SHP77 (cell line): ENCODE measurements at places on chromosomes 11 and 22.
A peak's percentile ranks its signal among the peaks of the same experiment; 100 is the strongest.

DNA sequence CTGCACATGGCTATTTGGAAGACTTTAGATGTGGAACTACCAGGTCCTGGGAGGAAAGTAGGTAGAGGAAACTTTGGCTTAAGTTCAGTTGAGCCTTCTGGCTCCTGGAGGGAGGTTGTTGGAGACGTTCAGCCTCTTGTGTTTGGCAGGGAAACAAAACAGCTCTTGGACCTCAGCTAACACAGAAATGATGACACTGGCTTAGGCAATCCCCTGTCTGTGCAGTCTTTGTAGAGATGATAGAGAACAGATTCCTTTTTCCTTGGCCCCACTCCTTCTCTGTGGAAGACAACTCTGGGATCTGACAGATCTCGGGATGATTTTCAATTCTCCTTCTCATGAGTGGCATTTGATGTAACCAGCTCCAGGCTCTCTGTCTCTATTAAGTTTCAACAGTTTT, 428.5 kb downstream of the TMEM135 start:
- DNase-seq = no peak

DNA sequence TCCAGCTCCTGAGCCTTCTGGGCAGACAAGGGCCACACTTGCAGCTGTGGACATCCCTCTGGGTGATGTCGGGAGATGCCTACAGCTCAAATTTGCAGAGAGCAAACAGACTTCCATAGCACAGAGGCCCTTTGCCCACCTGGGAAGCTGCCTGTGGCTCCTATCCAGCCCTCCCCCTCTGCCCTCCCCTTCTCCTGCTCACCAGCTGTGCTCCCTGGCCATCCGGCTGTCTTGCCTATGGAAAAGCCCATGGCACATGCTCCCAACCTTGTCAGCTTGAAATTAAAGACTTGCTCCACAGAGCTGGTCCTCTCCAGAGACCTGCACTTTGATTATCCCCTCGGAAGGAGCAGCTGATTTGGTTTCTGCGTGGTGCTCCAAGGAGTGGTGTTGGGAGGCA, 118.9 kb upstream of the NECTIN1 start:
- no peak for DNase-seq

DNA sequence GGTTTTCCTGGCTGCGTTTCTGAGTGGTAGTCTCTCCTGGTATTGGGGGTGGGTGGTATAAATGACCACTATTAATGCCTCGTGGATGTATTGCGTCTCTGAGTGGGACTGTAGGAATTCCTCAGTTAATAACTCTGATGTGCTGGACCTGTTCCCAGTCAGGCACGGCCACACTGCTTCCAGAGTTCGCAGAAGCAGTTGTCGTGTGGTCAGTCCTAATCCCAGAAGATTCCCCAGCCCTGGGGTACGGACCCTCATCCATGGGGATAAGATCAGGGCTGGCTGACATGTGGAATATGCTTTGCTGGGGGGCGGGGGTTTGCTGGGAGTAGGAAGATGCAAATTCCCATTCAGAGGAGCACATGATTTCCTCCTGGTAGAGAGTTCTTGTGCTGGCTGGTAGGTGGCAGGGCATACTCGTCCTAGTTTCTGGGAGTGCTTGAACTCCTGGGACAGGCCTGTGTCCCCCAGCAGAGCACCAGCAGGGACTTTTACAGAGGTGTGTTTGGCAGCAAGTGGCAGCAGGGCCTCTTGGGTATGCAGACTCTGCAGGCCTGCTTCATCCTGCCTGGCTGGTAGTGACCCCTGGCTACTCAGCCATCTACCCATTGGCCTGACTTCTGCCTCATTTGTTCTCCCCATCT, 157.4 kb downstream of the NAV2 start:
- no peak for DNase-seq

GRCh38 chr11:105589346-105589745, 20.5 kb upstream of the GRIA4 start:
- DNase-seq = no peak

DNA sequence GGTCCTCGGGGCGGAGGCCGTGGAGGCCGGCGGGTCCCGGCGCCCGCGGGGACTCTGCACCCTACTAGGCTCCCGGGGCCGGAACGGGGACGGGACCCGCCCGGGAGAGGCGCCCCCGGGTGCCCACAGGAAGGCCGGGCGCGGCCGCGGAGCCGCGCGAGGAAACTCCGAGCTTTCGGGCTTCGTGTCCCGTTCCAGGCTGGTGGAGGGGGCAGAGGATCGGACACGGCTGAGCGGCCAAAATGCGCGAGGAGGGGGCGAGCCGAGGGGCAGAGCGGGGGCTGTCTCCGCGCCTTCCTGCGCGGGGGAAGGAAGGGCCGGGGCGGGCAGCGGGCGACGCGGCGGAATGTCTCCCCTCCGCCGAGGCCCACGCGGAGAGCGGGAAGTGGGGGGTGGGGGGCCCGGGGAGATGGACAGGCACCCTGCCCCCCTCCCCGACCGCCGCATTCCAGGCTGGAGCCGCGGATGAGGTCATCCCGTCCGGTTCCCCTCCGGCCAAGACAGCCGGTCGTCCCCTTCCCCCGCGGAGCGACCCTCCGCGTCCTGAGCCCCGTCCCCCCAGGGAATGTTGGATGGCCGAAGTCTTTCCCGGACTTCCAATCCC, 430 bp downstream of the CDC42EP1 start:
- DNase-seq = no peak

- no peak for DNase-seq
These were observed 23.4 kb downstream of the SLN start for GRCh38 chr11:107688322-107688918.

- DNase-seq = no peak
These were observed 98.8 kb downstream of the PKNOX2 start for GRCh38 chr11:125263268-125263790.

GRCh38 chr22:28283068-28283654, 364.1 kb upstream of the PITPNB start:
- no peak for DNase-seq

GRCh38 chr11:87739766-87740165, 435.5 kb downstream of the RAB38 start:
- no peak for DNase-seq

DNA sequence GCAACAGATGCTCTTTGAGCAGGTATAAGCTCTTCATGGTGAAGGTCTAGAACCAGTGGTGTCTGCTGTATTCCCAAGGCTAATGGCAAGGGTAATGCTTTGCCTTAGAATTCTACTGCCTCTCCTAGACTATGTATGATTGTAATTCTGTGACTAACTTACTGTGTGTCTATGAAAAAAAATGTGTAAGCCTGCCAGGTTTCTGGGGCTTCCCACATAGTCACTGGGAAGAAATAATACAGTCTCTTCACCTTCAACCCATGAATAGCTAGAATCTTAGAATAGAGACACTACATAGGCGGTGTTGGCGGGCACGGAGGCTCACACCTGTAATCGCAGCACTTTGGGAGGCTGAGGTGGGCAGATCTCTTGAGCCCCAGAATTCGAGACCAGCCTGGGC, 84.1 kb downstream of the C11orf91 start:
- DNase-seq = no peak

- DNase-seq = no peak
These were observed 3.5 kb downstream of the SYVN1 start for GRCh38 chr11:65130631-65131416.

DNA sequence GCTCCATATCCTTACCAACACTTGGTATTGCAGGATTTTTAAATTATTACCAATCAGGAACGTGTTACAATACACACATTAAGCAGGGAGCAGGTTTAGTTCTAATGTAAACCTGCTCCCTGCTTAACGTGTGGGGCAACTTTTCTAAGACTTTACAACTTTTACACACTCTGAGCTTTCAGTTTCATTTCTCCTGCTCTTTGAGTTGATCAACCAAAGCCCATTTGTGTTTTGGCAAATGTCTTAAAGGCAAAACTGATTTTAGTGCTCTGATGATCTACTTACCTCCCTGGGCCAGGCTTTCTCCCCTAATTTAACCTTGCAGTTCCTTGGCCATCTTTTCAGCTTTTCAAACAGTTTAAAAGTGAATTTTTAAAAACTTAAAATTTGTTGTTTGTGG, 70.9 kb downstream of the ZBTB44 start:
- no peak for DNase-seq

GRCh38 chr11:134742956-134743819, 331.1 kb upstream of the B3GAT1 start:
- no peak for DNase-seq

DNA sequence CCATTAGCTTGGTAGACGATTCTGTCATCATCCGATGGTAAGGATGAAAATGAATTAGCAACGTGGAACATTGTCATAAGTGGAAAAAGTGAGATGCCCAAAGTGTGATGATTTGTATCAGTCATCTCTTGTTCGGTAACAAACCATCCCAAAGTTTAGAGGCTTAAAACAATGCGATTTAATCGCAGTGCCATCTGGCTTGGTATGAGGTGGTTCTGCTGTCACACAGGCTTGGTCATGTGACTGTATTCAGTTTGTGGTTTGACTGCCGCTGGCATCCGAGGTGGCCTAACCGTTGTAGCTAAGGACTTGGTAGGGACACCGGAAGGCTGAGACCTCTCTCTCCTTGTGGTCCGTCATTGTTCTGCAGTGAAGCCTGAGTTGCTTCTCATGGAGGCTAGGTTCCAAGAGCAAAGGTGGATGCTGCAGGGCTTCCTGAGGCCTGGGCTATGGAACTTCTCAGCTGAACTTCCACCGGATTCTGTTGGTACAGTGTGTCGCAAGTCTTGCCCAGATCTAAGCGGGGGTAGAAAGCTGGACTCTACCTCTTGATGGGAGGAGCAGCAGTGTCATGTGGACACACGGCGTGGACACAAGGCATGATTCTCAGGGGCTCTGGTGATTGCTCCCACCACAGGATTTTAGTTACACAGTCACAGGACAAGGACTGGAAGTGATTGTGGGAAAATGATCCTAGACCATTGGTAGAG, 36.3 kb downstream of the BCR start:
- DNase-seq = no peak

GRCh38 chr11:61731952-61732675, 20.3 kb upstream of the MYRF start:
- no peak for DNase-seq

DNA sequence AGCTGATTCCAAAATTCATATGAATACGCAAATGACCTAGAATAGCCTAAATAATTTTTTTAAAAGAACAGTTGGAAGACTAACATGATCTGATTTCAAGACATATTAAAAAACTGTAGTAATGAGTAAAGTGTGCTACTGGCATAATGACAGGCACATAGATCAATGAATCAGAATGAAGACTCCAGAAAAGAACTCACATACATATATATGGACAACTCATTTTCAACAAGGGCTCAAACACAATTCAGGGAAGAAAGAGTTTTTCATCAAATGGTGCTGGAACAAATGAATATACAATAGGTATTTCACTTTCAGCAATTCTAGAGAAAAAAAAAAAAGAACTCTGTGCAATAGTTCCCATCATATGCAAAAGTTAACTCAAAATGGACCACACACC, 33.7 kb downstream of the BTBD10 start:
- DNase-seq = no peak

- DNase-seq = no peak
These were observed 40.4 kb upstream of the ADORA2A start for GRCh38 chr22:24386937-24387471.

GRCh38 chr11:88414385-88414861, 76.9 kb upstream of the CTSC start:
- peak; percentile 30 for DNase-seq

DNA sequence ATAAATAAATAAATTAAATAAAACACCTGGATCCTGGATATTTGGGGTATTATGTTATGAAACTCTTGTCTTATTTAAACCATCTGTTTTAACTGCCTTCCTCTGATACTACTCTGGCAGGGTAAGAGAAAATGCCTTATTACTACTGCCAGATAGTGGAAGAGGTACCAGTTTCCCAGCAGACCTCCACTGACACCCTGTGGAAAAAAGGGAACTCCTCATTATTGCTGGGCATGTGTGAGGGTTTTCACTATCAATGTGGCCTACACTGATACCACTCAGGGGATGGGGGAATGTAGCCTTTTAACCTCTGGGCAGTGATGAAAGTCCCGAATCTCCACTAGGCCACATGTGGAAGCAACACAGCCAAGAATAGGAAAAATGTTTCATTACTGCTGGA, 121.0 kb downstream of the LUZP2 start:
- no peak for DNase-seq

GRCh38 chr11:43378897-43379296, 20.2 kb downstream of the TTC17 start:
- DNase-seq = no peak

- DNase-seq = no peak
These were observed 46.5 kb downstream of the SLC22A12 start for GRCh38 chr11:64637334-64638017.

DNA sequence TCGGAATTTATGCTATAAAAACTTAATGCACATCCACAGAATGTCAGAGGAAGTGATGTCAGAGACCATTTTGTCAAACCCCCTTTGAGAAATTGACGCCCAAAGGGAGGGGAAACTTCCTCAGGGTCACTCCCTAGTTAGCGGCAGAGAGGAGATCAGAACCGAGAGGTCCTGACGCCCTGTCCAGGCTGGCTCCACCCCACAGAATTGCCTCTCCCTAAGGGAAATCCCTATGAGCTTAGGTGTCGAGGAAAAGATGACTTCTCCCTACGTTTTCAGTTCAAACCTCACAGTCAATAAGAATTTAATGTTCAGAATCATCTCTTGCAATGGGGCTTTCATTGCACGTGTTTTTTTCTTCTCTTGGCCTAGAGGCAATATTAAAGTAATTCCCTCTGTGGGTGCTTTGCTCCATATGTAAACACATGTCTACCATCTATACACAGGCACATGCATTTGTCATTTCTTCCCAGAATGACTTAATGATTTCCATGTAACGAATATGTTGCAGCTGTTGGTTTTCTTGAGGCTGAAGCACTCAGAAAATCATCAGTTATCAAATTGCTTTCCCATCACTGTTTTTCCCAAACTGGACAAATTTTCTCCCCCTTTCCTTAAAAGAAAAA, 148.7 kb upstream of the TIMP3 start:
- DNase-seq = no peak

- DNase-seq = no peak
These were observed 43.7 kb downstream of the RAB6A start for GRCh38 chr11:73717136-73717535.

- DNase-seq = no peak
These were observed 8.9 kb upstream of the MAPK11 start for GRCh38 chr22:50278956-50279619.
